Left ventricle myocardium superior (tissue), 1 donor: ENCODE measurements at places on chromosomes 13 and 19. TPM values are rescaled to one million over a fixed set of nuclear protein-coding genes. Genes with fewer than 3 reads are reported as not detected.

Gene C19orf44
- 4.3 TPM for total RNA-seq

Gene ZNF90
- total RNA-seq = 0.59 TPM

Gene MCF2L
- 49.5 TPM for total RNA-seq

Gene NRTN
- total RNA-seq = 26.3 TPM

Gene ADGRE2
- 0.72 TPM for total RNA-seq

Gene KIR2DL1
- total RNA-seq = not detected

Gene HS6ST3
- 2.0 TPM for total RNA-seq

Gene CEACAM8
- not detected for total RNA-seq

Gene EID2
- total RNA-seq = 9.9 TPM

Gene ZNF99
- total RNA-seq = 0.02 TPM

Gene LILRB4
- 3.3 TPM for total RNA-seq

GRCh38 chr19:5170329-5170745 lies 170.3 kb downstream of the PTPRS start:
- no peak for DNase-seq

GRCh38 chr13:100630555-100630954 lies 42.0 kb upstream of the GGACT start:
- DNase-seq = no peak

- DNase-seq = no peak
These were observed 11.1 kb downstream of the ZC3H13 start for GRCh38 chr13:46041419-46041839.

GRCh38 chr13:99955107-99955746 lies 16.3 kb downstream of the ZIC5 start:
- no peak for DNase-seq

DNA sequence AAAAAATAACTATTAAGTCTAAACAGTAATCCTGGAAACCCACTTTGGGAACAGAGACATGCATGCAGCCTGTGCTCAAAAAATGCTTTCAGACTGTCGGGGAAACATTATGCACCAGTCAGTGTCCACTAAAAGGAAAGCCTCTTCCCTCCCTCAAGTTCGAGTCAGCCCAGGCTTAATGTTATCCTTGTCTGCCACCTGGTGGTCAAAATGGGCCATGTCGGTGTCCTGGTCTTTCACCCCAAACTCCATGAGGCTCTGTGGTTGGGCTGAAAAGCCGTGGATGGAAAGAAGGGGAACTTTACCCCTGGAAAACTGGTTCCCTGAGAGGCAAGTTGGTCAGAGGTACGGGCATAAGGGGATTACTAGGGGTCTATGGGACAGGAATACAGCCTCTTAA lies 88.4 kb upstream of the ZNF492 start:
- DNase-seq = peak; percentile 41

DNA sequence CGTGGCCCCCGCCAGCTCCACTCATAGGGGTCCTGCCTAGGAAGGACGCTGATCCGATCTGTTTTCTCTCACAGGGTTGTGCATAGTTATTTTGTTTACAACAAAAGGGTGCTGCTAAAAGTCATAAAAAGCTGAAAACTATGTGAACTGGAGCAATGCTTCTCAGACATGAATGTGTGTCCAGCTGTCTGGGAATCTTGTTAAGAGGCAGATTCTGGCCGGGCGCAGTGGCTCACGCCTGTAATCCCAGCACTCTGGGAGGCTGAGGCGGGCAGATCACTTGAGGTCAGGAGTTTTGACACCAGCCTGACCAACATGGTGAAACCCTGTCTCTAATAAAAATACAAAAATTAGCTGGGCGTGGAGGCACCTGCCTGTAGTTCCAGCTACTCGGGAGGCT lies 8.6 kb downstream of the LRRC4B start:
- DNase-seq = no peak

GRCh38 chr19:17604372-17605025 lies 49.0 kb downstream of the COLGALT1 start:
- DNase-seq = no peak

DNA sequence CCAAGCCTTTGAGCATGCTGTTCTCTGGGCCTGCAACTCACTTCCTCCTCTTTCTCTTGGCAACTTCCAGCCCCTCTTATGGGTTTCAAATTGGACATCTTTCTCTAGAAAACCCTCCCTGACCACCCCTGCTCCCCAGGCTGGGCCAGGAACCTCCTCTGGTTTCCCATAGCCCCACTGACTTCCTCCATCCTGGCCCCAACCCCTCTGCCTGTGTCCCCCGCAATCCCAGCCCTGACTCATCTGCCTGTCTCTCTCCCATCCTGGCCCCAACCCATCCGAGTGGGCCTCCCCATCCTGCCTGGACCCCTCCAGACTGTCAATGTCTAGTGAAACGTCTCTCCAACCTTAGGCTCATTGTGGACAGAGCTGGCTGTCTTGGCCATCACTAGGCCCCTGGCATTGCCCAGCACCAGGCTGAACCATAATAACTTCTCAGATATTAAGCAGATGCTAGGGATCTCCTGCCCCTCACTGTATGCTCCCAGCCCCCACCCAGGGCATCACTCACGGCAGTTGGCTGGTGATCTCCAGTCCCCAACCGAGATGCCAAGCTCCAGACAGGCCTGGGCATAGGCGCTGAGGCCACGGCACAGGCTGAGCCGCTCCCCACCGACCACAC lies 16.8 kb downstream of the FCGBP start:
- no peak for DNase-seq

DNA sequence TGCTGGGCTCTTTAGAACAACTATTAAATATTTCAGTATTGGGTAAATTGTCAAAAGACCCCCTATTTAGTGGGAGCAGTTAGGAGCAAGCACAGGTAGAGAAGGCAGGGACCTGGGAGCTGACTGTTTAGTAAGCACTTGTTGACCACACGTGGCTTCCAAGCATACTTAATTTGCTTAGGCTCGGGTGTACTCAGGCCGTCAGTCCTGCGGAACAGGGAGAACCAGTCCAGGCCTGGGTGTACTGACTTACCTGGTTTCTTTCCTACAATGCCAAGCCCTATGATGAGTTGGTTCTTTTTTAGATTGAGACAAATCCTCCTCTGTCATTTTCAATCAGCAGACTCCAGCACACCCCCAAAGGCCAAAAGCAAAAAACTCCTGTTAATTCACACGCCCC lies 90.0 kb downstream of the WDFY2 start:
- no peak for DNase-seq

DNA sequence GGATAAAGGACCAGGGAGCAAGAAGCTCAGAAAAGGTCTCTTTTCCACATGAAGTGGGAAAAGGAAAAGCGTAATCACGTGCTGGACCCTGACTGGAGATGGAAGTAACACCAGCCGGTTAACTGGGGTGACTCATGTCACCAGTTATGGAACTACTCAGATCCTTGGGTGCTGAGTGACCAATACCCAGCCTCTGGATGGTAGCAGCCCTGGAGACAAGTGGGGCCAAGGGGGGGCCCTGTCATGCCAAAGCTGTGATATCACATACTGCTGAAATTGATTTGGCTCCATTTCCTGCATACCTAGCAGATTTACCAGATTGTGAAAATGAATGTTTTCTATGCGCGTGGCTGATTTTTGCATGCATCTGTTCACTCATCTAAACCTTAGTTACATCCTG lies 158.9 kb downstream of the ZIC5 start:
- no peak for DNase-seq

DNA sequence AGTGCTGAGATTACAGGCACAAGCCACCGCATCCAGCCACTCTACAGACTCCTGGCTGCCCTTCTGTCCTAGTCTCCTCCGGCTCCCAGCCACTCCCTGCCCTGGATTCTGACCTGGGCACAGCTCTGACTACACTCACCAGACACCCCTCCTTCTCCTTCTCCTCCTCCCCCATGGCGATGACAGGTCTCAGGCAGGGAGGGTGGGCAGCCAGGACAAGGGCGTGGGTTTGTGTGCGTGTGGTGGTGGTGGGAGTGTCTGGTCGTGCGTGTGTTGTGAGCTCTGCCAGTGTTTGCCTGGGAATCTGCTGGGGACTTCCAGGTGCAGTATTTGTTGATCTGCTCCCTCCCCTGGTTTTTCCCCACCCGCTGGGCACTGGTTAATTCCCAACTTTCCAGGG lies 3.0 kb upstream of the NCCRP1 start:
- no peak for DNase-seq

GRCh38 chr19:33434886-33435705 lies 61.6 kb downstream of the CEBPG start:
- DNase-seq = no peak

DNA sequence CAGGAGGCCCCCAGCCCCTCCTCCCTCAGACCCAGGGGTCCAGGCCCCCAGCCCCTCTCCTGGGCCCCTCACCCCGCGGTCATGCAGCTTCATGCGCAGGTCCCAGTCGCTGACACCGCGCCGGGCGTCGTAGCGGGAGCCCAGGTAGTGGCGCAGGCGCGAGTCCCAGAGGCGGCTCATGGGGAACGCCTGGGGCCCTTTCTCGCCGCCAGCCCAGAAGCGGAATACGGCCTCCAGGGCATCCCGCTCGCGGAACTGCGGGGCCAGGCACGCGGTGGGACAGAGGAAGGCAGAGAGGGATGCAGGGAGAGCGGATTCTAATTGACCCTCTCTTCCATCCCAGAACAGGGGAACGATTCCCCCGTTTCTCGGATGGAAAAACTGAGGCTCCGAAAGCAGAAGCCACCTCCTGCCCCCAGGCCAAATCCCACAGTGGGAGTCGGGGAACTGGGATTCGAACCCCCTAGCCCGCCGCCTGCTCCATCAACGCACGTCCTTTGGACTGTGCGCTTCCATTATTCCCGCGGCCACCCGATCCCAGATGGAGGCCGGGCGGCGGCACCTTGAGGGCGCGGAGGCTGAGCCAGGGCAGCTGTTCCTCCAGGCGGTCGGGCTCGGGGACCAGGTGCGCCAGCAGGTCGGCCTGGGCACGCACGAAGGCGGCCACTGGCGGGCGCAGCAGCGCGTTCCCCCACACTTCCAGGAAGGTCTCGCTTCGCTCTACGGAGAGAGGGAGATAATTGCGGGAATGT lies 4.2 kb upstream of the TNNI3 start:
- no peak for DNase-seq

DNA sequence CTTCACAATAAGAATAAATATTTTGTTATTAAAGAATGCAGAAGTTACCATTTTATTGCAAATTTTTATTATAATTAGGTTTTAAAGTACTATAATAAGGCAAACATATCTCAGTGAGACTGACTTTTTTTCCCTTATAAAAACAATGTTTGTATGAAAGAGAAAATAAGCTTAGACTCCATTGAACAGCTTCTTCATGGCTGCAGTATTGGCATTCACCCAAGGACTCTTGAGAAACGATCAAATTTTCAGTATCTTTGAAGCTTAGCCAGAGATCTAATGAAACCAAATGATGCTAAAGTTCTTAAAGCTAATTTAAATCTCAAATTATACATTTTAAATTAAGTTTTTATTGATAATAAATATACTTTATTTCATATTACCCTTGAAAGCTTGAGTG lies 128.3 kb downstream of the GGACT start:
- DNase-seq = no peak

- no peak for DNase-seq
These were observed 108.2 kb downstream of the SHISA2 start for GRCh38 chr13:25943658-25944057.

DNA sequence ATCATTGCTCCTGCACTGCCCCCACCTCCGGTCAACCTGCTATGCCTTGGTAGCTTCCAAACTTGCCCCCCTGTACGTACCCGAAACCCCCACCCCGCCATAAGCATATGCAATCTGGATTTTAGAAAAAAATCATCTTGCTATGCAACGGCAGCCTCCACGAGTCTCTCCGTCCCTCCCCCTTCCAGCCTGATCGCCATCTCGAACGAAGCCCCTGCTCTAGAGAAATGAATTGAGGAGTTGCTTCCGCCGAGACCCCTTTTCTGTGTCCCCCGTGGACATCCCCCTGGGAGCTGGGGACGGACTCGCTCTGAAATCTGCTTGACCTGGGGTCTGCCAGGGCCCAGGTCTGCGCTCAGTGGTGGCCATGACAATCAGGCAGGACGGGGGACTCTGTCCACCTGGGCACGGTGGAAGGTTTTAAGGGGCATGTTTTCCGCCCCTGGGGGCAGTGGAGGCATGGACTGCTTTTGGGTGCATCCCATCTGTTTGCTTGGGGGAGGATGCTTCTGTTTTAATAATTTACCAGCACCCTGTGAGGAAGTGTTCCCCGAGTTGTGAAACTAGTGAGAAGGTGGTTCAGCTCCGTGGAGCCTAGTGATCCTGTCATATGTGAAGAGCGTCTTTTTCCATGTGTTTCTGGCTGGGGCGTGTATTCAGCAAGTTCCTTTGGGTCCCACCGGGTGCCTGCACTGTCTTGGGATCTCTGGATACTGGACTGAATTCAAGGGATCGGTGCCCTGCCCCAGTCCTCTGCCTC lies 1.0 kb downstream of the KDM4B start:
- no peak for DNase-seq

DNA sequence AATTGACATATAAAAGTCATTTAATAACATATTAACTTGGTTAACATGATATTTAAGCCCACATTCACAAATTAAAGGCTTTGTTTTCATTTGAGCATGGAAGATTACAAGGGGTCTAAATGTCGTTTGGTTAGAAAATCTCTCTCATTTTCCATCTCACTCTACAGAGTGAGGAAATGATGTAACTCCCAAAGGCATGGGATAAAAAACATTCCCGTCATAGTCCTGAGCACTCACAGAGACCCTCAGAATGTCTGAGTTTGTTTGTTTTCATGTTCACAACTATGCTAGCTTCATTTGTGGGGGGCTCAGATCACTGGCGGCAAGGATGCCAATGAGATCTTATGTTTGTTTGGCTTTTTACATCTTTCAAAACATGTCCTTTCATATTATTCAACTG lies 307.5 kb downstream of the TBC1D4 start:
- no peak for DNase-seq

- no peak for DNase-seq
These were observed 6.8 kb upstream of the ZNF135 start for GRCh38 chr19:58052256-58052655.

DNA sequence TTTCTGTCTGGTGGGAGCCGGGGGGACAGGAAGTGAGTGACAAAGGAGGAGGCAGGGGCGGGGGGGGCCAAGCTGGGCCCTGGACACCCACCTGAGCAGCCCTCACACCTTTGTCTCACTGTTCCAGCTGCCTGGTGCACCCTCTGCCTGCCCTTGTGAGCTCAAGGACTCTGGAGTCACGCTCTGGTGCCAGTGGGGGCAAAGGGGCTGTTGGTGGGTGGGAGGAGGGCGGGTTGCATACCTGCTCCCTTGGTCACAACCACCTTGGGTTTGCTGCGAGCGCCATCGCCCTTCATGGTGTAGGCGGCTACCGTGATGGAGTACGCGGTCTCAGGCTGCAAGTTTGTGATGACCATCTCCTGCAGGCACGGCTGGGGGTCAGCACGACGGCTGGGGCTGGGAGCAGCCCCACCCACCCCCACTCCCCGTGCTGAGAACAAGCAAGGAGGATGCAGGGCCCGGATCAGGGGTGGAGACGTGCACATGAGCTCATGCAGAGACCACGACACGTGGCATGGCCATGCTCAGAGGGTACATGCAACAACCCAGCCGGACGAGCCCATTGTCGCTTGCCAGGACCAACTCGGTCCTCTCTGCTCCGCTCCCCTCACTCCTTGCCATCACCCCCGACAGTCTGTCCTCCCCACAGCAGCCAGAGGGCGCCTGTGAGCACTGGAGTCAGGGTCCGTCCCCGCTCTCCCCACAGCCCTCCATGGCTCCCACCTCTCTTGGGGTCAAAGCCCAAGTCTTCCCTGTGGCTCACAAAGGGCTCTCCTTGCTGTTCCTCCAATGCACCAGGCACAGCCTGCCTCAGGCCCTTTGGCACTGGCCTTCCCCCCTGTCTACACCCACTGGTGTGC lies 114.9 kb downstream of the PTPRS start:
- DNase-seq = no peak

GRCh38 chr19:48351341-48351752 lies 12.4 kb downstream of the TMEM143 start:
- DNase-seq = peak; percentile 79

- DNase-seq = peak; percentile 88
These were observed at the start of gene TLE5 for GRCh38 chr19:3062165-3063105. TLE5 (minus strand) TSS chr19:3062495; CDS start chr19:3062200, 295 bp downstream.
